ENCODE measurements at places on chromosomes 7 and 10.

GRCh38 chr10:77357611-77358310 lies 279.8 kb downstream of the KCNMA1 start:
- no peak for DNase-seq

- DNase-seq = no peak
Observed at GRCh38 chr10:63204667-63205391, 71.7 kb downstream of the NRBF2 start.

DNA sequence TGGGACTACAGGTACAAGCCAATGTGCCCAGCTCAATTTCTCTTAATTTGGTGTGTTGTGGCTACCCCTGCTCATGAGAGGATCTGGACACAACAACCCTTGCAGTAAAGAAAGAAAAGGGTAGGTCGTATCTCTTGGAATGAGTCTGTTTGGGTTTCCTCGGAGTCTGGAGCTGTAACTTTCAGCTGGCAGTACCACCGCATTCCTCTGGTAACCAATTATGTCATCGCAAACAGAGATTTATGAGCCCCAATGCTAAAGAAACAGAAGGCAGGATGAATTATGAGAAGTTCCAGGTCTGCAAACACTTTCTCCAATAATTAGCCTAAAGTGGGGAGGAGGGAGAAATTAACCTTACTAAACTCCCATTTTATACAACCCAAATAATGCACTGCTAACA lies 186.6 kb upstream of the NRP1 start:
- DNase-seq = no peak

DNA sequence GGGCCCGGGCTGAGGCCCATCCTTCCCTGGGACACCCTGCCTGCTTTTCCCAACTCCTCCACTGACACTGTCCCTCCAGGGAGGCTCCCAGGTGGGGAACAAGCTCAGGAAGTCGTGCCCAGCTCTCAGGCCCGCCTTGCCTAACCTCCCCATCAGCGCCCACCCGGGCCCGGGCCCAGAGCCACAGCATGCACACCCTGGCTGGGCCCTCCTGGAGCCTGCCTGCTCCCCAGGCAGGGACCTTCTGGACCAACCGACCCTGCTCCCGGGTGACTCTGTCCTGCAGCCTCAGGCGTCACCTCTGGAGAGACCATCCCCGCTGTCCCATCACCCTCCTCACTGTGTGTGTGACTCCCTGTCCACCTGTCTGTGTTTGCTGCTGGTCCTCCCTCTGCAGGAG lies 1.8 kb upstream of the TMEM184A start:
- DNase-seq = no peak

GRCh38 chr10:129330211-129330610 lies 136.8 kb upstream of the MGMT start:
- DNase-seq = no peak

Data from activated T-helper 1 cell treated with Interleukin-2 at 50 U/mL for 16 hours (primary cell).